Cardiac septum (tissue), 1 donor: ENCODE measurements at places on chromosomes 3 and 15. TPM values are rescaled to one million over a fixed set of nuclear protein-coding genes. Genes with fewer than 3 reads are reported as not detected.

DNA sequence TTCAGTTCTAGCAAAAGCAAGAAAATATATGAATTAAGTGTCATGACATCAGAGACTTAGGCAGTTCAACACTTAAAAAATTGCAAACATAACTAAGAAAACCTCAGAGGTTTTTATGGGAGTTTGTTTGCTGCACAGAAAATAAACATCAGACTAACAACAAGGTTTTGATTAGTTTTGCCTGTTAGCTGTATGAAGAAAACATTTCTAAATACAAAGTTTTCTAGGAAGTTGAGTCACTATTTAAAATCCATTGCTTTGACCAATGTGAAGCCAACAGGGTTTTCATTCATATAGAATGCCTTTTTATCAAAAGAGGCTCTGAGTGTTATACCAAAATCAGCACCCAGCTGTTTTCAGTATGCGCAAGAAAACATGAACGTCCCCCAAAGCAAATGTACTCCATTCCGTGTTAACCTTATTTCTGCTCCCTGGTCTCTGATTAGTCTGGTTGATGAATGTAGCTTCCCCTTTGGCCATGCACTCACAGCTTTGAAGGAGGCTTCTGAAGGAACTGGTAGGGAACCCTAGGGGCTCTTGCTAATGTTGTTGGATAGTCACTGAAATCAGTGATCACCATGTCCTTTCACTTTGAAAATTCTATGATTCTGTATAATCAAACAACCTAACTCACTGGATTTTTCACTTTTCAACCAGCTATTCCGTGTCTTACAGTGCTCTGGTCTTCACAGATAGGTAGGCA, 89.6 kb upstream of the TSEN2 start:
- no peak for DNase-seq

RTP1 gene
- not detected for total RNA-seq

- no peak for DNase-seq
Observed at GRCh38 chr3:79285380-79285779, 482.4 kb downstream of the ROBO1 start.

- DNase-seq: no peak
Observed at GRCh38 chr3:160378331-160379109, 20.5 kb downstream of the IFT80 start.

IQCF5 gene
- total RNA-seq: not detected
